ENCODE measurements at places on chromosomes 11 and 22. TPM values are rescaled to one million over a fixed set of nuclear protein-coding genes. Genes with fewer than 3 reads are reported as not detected.
A peak's percentile ranks its signal among the peaks of the same experiment; 100 is the strongest.

DNA sequence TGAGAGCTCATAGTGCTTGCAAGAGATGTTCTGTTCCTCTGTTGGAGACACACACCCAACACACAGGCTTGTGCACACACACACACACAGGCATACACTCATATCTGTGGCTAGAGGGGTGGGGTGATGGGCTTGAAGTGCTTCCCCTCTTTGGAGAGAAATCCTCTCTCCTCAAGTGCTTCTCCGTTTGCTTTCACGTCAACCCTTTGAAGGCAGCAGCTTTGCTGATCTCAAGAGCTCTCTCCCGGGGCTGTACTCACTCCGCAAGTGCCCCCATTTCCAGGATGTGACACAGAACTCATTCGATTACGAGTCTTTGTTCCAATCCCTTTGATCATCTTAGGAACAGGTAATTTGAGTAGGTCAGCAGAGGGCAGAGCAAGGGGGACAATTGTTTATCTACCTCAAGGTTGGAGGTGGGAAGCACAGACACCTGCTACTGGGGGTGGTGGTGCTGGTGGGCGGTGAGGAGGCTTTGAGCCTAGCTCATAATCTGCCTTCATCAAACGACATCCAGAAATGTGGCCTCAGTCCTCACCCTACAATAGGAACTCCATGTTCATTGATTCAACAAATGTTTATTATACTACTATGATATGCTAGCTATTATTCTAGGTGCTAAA lies 529.8 kb upstream of the CADM1 start:
- H3K36me3 ChIP-seq, result no peaks in the 10 kb centered on the region
- DNase-seq, result no peak
- H3K27me3 ChIP-seq, result peaks cover 2% of the 10 kb centered on the region
- no peak overlapping the region for H3K27ac ChIP-seq

DNA sequence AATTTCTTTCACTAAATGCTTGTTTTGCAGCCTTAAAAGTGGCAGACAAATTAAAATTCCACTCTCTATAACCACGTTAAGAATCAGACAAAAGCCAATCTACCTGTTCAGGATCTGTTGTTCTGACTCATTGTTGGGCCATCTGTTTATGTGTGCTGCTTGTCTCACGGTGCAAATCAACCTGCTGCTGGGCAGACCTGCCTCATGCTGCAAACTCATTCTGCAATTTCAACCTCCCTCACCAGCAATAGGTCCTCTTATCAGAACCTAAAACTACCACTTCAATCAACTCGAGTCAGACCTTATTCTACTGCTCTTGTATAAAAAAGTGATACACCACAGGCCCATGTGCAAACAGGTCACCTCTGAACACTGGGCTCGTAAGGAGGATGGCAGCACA lies 75.1 kb downstream of the LARGE2 start:
- H3K4me1 ChIP-seq, result no peaks in the 10 kb centered on the region
- DNase-seq, result no peak
- no peaks in the 10 kb centered on the region for H3K36me3 ChIP-seq
- no peak overlapping the region for H3K27ac ChIP-seq
- no peak overlapping the region for H3K4me3 ChIP-seq
- no peaks in the 10 kb centered on the region for H3K27me3 ChIP-seq

DNA sequence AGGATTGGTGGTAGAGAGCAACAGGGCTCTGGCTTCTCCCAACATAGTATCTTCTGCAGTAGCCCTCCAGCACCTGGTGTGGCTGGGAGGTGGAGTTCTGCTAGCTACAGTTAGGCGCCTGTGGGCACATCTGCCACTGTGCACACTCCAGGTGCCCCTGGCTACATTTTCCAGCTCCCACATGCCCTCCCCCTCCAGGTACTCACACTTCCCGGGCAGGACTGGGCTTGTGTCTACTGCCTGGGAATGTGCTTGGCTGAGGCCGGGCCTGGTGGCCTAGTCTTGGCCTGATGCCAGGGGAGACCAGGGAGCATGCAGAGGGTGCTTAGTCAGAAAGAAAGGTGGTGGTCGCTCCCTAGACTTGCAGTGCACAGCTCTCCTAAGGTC lies 15.8 kb downstream of the PHLDB1 start:
- H3K27ac ChIP-seq, result no peak overlapping the region
- H3K4me3 ChIP-seq, result no peak overlapping the region
- peaks cover 11% of the 10 kb centered on the region for H3K4me1 ChIP-seq
- H3K36me3 ChIP-seq, result no peaks in the 10 kb centered on the region
- no peak for DNase-seq

DNA sequence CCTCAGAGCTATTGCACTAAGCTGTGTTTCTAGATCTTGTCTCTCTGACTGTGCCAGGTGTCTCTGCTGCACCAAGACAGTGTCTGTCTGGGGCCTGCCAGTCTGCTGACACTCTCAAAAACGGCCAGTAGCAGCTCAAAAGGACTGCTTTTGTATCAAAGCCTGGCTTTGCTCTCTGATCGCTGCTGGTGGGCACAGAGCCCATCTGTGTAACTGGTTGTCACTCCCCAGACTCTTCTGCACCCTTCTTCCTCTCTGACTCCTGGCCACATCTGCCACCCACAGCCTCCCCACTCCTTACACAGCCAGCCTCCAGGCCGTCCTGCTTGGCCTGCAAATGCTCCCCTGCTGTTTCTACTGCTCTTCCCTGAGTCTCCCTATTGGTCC lies 26.5 kb downstream of the MED15 start:
- no peak overlapping the region for H3K4me3 ChIP-seq
- peak overlapping the region; percentile 37 for H3K27ac ChIP-seq
- no peaks in the 10 kb centered on the region for H3K27me3 ChIP-seq
- H3K4me1 ChIP-seq, result peaks cover 35% of the 10 kb centered on the region
- DNase-seq, result no peak

- H3K36me3 ChIP-seq, result no peaks in the 10 kb centered on the region
- DNase-seq, result no peak
- H3K4me3 ChIP-seq, result no peak overlapping the region
Observed at GRCh38 chr22:32127904-32128303, 31.2 kb downstream of the C22orf42 start.

GRCh38 chr11:123056835-123057491 lies 5.0 kb downstream of the HSPA8 start:
- H3K27me3 ChIP-seq, result peaks cover under 1% of the 10 kb centered on the region
- H3K4me3 ChIP-seq, result peak overlapping the region; percentile 98
- peaks cover 49% of the 10 kb centered on the region for H3K4me1 ChIP-seq
- peaks cover 73% of the 10 kb centered on the region for H3K36me3 ChIP-seq
- peak overlapping the region; percentile 58 for H3K27ac ChIP-seq
- DNase-seq, result no peak

GRCh38 chr11:45176996-45177395 lies 30.6 kb downstream of the PRDM11 start:
- H3K36me3 ChIP-seq, result no peaks in the 10 kb centered on the region
- DNase-seq, result no peak
- H3K27me3 ChIP-seq, result peaks cover 35% of the 10 kb centered on the region

DNA sequence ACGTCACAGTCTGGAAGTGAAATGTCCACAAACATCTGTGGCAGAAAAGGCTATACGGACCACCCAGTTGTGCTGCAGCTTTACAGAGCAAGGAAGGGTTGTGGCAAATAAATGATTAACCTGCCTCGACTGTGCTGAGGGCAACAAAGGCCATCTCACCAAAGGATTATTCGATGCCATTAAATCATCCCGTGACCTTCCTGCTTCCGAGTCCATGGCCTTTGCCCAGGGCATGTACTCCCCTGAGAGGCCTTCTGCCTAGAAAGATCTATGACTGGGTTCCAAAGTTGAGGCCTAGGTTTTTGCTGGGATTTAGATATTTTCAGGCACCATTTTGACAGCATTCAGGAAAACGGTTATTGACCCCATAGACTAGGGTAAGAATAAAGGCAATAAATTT lies 9.2 kb downstream of the CDPF1 start:
- DNase-seq, result no peak
- no peaks in the 10 kb centered on the region for H3K27me3 ChIP-seq
- H3K4me1 ChIP-seq, result peaks cover 17% of the 10 kb centered on the region
- peaks cover 21% of the 10 kb centered on the region for H3K36me3 ChIP-seq
- no peak overlapping the region for H3K4me3 ChIP-seq
- no peak overlapping the region for H3K27ac ChIP-seq

- no peak for DNase-seq
- H3K36me3 ChIP-seq, result peaks cover 9% of the 10 kb centered on the region
- no peak overlapping the region for H3K4me3 ChIP-seq
- no peaks in the 10 kb centered on the region for H3K27me3 ChIP-seq
- no peaks in the 10 kb centered on the region for H3K4me1 ChIP-seq
- no peak overlapping the region for H3K27ac ChIP-seq
Observed at GRCh38 chr11:113341388-113342165, 27.2 kb downstream of the TTC12 start.

GRCh38 chr11:65425105-65425970 lies 2.7 kb downstream of the NEAT1 start:
- H3K36me3 ChIP-seq, result peaks cover 60% of the 10 kb centered on the region
- H3K4me3 ChIP-seq, result peak overlapping the region; percentile 99
- peak; percentile 75 for DNase-seq
- peak overlapping the region; percentile 99 for H3K27ac ChIP-seq
- H3K4me1 ChIP-seq, result peaks cover 70% of the 10 kb centered on the region

GRCh38 chr22:47776329-47776728 lies 1013.9 kb downstream of the TBC1D22A start:
- peaks cover 4% of the 10 kb centered on the region for H3K27me3 ChIP-seq
- no peak overlapping the region for H3K27ac ChIP-seq
- H3K4me1 ChIP-seq, result no peaks in the 10 kb centered on the region
- H3K4me3 ChIP-seq, result no peak overlapping the region

GRCh38 chr22:31800065-31800464 lies 46.2 kb downstream of the DEPDC5 start:
- H3K27me3 ChIP-seq, result no peaks in the 10 kb centered on the region
- no peak overlapping the region for H3K27ac ChIP-seq
- no peak overlapping the region for H3K4me3 ChIP-seq

GRCh38 chr22:49576241-49577141 lies 251.2 kb downstream of the BRD1 start:
- H3K27ac ChIP-seq, result no peak overlapping the region
- H3K36me3 ChIP-seq, result no peaks in the 10 kb centered on the region
- H3K4me3 ChIP-seq, result no peak overlapping the region
- DNase-seq, result no peak

DNA sequence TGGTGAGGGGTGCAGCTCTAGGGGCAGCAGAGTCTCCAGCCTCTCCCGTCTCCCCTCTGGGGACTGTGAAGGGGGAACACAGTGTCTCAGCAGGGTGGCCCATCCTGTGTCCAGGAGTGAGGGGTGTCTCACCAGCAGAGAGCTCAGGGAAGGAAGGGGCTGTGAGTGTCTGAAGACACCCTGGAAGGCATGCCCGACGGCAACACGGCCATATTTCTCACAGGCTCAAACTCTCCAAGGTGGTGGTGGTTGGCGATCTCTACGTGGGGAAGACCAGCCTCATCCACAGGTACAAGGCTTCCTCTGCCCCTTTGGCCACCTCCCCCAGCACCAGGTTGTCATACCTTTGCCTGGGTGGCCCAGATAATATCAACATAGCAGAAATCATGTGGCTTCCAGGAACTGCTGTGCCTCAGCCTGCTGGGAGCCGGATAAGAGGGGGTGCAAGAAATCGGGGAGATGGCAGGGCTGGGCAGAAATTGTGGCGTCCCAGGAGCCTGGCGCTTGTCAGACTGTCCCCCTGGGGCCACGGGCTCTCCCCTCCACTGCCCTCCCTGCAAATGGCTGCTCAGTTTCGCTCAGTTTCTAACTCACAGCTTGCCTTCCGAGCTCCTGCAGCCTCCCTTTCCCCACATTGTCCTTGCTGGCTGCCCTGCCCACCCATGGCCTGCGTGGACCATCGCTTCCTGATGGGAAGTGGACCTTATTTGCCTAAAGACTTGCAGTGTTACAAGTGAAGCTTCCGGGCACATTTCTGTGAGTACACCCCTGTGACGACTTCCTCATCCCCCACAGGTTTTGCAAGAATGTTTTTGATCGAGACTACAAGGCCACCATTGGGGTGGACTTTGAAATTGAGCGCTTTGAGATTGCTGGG lies 7.2 kb downstream of the RAB36 start:
- no peak overlapping the region for H3K4me3 ChIP-seq
- no peaks in the 10 kb centered on the region for H3K36me3 ChIP-seq

DNA sequence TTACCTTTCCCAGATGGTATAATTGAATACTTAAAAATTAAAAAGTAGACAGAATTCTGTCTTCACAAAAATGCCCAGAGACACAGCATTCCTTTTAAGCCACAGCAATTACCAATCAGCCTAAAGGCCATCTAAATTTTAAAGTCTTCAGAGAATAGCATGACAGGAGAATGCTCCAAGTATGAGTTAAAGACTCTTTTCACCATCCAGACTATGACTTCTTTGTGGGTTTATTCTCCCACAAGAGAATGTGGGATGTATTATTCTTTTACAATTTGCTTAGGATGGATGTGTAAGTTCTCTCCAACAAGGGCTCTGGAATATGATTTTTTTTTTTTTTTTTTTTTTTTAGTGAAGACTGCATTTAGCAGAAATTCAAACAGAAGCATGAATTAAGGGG lies 249.9 kb downstream of the TTC28 start:
- no peaks in the 10 kb centered on the region for H3K36me3 ChIP-seq
- peaks cover 2% of the 10 kb centered on the region for H3K27me3 ChIP-seq
- no peaks in the 10 kb centered on the region for H3K4me1 ChIP-seq
- DNase-seq, result no peak
- no peak overlapping the region for H3K4me3 ChIP-seq

GRCh38 chr22:50039669-50040443 lies 18.2 kb downstream of the TTLL8 start:
- no peak overlapping the region for H3K27ac ChIP-seq
- no peaks in the 10 kb centered on the region for H3K36me3 ChIP-seq
- H3K4me3 ChIP-seq, result no peak overlapping the region
- DNase-seq, result no peak
- H3K27me3 ChIP-seq, result peaks cover 11% of the 10 kb centered on the region

DNA sequence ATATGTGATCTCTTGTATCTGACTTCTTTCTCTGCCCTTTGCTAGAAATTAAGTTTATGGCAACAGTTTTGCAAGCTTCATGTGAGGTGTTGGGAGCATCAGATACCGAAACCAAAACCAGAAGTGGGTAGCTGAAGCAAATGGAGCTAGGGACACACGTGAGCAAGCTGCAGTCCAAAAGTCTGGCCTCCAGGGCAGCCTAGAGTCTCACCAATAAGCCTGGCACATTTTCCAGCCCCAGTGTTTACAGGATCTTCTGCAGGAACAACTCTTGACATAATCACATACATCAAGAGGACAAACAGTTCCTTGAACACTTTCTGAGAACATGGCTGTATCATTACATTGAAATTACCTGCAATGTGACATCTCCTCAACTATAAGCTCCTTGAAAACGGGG lies 114.1 kb downstream of the LARGE1 start:
- H3K4me3 ChIP-seq, result no peak overlapping the region
- no peaks in the 10 kb centered on the region for H3K36me3 ChIP-seq
- no peak for DNase-seq
- no peaks in the 10 kb centered on the region for H3K27me3 ChIP-seq
- no peaks in the 10 kb centered on the region for H3K4me1 ChIP-seq

DNA sequence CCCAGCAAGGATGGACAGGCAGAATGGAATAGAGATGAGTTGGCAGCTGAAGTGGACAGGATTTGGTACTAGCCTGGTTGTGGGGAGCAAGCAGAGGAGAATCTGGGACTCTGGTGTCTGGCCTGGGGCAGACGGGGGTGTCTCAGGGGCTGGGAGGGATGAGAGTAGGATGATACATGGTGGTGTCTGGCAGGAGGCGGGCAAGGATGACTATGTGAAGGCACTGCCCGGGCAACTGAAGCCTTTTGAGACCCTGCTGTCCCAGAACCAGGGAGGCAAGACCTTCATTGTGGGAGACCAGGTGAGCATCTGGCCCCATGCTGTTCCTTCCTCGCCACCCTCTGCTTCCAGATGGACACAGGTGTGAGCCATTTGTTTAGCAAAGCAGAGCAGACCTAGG lies 2.3 kb downstream of the GSTP1 start:
- no peak for DNase-seq
- H3K27me3 ChIP-seq, result peaks cover 5% of the 10 kb centered on the region
- peaks cover 34% of the 10 kb centered on the region for H3K4me1 ChIP-seq
- H3K36me3 ChIP-seq, result peaks cover 25% of the 10 kb centered on the region
- peak overlapping the region; percentile 81 for H3K4me3 ChIP-seq

Gene TBCEL
- 12.5 TPM for total RNA-seq

Gene GPHA2
- total RNA-seq, result not detected

Gene MS4A15
- total RNA-seq, result not detected

Gene SLC15A3
- total RNA-seq, result 2.0 TPM
